ENCODE measurements at places on chromosomes 2 and 18.

DNA sequence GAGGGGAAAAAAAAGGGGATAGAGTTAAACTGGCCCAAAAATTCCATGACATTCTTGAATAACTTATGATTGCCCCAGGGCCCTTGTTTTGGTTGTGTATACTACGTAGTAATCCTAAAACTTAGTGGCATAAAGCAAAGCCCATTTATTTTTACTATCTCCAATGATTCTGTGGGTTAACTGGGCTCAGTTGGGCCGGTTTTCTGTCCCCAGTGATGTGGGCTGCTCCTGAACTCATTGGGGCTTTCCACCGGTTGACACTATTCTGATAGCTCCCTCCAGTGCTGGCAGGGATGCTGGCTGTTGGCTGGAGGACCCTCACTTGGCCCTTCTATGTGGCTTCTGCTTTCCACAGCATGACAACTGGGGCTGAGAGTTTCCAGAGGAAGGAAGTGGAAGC lies 60.0 kb upstream of the TGIF1 start:
- DNase-seq = no peak

DNA sequence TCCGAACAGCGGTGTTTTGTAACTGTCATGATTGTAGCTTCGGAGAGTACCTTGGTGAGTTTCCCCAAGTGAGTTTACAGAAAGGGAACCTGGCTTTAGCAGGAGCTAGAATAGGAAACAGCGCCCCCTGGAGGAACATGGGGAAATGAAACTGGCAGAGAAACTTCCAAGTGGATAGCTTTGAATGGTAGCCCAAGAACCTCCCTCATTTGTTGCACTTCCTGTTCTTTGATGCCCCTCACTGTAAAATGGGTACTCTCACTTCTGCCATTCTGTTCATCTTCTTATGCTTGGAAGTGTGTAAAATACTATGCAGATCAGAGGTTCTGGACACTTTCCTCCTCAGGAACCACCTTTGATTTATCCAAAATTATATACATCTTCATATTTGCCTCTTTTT lies 36.2 kb downstream of the CHST10 start:
- DNase-seq = peak; percentile 86

- peak; percentile 59 for DNase-seq
Observed at GRCh38 chr2:219002395-219003266, 9.4 kb upstream of the CRYBA2 start.

GRCh38 chr2:218982586-218983262 lies 2.3 kb downstream of the FEV start:
- DNase-seq = no peak

DNA sequence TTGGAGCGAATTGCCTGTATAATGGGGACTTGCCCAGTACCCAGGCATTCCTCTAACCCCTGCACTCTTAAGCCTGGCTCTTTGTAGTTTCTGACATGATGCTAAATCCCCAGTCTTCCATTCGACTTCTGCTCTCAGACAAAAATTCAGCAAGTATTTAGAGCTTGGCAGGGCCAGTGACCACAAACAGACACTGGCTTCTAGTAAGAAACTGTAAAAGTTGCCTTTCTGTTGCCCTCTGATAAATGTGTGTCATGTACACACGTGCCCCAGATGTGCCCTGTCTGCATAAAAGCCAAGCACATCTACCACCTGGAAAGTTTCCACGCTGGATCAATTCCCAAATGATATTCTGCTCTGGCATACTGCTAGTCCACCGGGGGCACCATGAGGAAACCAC lies 18.0 kb downstream of the PAX3 start:
- DNase-seq = no peak

DNA sequence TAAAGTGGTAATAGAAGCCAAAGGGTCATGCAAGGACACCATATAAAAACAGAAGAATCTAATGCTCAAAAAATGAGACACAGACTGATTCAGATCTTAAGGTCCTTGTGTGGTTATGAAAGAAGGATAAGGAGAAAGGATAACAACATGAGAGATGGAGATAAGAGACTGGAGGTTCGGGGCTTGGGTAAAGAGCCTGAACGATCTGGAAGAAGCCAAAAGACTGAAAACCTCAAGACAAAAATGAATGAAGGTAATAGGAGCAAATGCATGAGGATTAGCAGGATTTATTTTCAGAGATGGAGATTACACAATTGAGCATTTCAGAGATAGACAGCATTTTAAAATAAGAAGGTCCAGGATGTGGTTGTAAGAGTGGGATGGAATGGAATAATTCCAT lies 26.1 kb downstream of the STK17B start:
- DNase-seq = no peak

- peak; percentile 8 for DNase-seq
Observed at GRCh38 chr2:190804182-190804795, 76.3 kb upstream of the GLS start.

DNA sequence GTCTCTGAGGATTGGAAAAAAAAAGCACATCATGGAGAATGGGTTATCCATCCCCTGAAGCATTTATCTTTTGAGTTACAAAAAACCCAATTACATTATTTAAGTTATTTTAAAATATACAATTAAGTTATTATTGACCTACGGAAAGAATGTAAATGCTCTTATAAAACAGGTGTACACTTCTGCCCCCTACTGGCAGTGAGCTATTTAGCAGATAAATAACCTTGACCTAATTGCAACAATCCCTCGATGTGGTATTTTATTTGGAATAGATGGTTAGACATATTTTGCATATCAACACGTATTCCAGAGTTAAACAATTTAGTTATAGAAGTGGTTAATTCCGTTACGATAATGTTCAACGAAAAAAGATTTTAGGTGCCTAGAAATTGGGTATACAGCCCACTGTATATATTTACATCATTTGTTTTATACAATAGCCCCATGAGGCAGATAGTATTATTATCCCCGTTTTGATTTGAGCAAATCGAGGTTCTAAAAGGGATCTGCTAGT lies 9.1 kb upstream of the DAW1 start:
- DNase-seq = no peak

- no peak for DNase-seq
Observed at GRCh38 chr2:3902131-3902530, 198.8 kb downstream of the DCDC2C start.

- no peak for DNase-seq
Observed at GRCh38 chr2:231720292-231720986, 12.1 kb downstream of the PTMA start.

- no peak for DNase-seq
Observed at GRCh38 chr18:10141559-10141958, 227.7 kb downstream of the VAPA start.

DNA sequence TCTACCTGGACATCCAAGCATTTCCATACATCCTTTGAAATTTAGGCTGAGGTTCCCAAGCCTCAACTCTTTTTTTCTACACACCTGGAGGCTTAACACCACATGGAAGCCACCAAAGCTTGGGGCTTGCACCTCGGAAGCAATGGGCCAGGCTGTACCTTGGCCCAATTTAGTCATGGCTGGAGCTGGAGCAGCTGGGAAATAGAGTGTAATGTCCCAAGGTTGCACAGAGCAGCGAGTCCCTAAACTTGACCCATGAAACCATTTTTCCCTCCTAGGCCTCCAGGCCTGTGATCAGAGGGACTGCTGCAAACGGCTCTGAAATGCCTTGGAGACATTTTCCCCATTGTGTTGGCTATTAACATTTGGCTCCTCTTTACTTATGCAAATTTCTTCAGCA lies 1574.3 kb upstream of the ZEB2 start:
- no peak for DNase-seq

GRCh38 chr2:142435847-142436246 lies 305.0 kb upstream of the LRP1B start:
- peak; percentile 14 for DNase-seq

- peak; percentile 57 for DNase-seq
Observed at GRCh38 chr2:175690113-175690837, 311.8 kb downstream of the LNPK start.

- DNase-seq = no peak
Observed at GRCh38 chr2:10880586-10881321, 31.0 kb upstream of the KCNF1 start.

Data from neuronal stem cell (in vitro differentiated cells).